ENCODE measurements at places on chromosomes 3 and 15.

- no peak for DNase-seq
Measured at GRCh38 chr15:29337156-29337959, 67.7 kb upstream of the NSMCE3 start.

- DNase-seq = no peak
Measured at GRCh38 chr3:114242947-114243346, 5.6 kb upstream of the ZNF80 start.

GRCh38 chr15:99708563-99708962 lies 24.7 kb downstream of the LYSMD4 start:
- no peak for DNase-seq

DNA sequence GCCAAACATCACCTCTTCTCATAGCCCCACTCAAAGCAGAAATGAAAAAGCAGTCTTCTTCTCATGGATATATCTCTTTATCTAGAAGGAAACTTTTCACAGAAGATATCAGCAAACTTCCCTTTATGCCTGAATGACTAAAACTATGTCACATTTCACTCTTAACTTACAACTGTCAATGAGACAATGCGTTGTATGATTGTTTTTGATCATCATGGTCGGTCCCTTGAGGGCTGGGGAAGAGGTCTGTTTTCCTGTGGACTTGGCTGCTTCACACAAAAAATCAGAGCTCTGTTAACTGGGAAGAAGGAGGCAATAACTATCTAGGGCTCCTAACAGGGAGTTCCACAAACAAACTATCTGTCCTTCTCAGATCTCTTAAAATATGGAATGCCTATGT lies 5.1 kb downstream of the NLGN1 start:
- no peak for DNase-seq

GRCh38 chr15:29044503-29044901 lies 158.7 kb downstream of the APBA2 start:
- no peak for DNase-seq

DNA sequence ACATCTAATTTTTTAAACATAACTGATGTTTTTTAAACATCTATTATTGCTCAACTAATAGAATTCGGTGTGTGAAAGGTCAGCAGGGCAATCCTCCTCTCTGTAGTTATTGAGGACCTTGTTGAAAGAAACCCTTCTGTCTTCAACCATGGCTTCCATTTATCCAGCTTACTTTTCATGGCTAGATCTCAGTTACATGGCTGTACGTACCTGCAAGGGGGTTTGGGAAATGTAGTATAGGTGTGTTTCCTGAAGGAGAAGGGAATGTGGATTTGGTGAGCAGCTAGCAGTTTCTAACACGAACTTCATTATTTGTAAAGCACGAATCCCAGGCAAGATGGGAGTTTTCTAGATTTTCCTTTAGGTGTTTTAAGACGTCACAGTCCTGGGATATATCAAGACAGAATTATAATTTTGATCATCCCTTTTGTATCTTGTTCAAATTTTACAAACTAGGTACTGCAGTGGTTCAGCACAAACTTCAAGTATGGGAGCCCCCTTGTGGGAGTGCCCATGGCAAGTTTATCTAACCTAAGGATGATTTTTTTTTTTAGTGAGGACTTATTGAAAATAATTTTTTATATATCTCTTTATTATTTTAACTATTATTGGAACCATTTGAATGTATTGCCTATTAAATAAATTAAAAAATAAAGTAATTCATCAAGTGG lies 41.6 kb downstream of the FBXL2 start:
- DNase-seq = no peak

- DNase-seq = no peak
Measured at GRCh38 chr15:64519897-64520296, 59.5 kb downstream of the ZNF609 start.

DNA sequence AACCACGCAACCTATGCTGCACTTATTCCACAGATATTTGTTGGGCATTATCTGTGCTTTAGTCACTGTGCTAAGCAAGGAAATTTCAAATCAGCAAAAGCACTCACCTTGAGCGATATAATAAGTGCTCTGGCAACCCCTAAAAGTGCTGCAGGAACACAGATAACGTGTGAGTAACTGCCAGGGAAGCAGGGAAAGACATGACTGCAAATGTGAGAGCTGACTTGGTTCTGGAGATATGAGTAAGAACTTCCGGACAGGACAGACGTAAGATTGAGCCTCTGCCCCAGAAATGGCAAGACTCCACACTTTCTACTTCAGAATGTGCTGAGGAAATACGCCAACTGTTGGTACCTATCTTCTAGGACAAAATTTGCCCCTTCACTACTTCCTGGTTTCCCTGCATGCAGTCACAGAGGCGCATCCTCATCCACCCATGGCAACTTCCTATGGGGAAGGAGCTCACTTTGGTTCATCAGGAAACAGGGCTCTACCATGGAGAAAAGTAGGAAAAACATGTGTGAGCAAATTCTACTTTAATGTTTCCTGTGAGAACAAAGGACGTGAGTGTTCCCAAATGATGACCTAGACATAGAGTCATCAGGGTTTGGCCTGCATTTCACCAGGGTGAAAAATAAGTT lies 41.7 kb downstream of the AQP9 start:
- no peak for DNase-seq

DNA sequence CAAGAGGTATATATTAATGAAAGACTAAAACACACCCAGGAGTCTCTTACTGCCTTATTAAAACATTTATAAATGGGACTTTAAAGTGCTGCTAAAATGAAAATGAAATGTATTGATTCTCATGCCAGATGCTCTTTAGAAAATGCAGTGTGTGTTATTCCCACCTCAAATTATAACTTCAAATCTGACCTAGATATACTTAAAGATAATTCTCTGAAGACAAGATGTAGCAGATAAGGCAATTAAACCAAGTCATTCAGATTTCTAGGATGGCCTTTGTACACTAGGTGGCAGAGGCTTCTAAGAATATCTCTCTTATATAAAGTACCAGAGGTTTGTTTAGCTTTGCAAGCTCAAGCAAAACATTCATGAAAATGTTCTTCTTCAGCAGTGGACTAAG lies 26.9 kb upstream of the GOLGA8B start:
- DNase-seq = no peak

GRCh38 chr3:55285156-55285555 lies 201.9 kb downstream of the WNT5A start:
- no peak for DNase-seq

GRCh38 chr3:66593978-66594377 lies 93.2 kb upstream of the LRIG1 start:
- DNase-seq = no peak

DNA sequence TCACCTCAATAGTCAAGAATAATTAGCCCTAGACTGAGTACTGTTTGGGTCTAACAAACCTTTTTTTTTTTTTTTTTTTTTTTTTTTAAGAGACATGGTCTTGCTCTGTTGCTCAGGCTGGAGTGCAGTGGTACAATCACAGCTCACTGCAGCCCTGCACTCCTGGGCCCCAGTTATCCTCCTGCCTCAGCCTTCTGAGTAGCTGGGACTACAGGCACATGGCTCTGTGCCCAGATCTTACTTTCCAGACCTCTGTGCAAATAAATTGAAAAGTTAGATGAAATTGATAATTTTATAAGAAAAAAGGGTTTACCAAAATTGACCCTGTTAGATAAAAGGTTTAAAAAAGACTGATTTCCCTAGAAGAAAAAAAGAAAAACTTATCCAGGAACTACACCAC lies 79.0 kb downstream of the NR2E3 start:
- no peak for DNase-seq

DNA sequence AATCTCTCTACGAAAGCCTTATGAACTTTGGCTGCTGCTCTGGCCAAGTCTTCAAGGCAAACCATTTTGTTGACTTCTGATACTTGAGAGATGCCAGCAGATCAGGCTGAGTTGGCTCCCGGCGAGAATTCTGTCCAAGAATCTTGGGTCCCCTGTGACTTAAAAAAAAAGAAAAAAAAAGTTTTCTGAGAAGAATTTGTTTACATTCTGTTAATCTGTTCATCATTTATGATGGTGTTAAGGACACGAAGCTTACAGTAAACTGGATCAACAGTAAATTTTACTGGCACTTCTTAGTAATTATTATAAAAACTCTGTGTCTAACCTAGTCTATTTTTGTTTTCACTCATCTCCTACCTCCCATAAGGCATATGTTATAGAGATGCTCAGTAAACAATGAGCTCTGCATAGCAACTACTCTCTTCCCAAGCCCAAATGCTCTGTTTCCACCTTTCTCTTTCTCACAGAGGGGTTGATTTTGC lies 320.9 kb upstream of the RASGRP1 start:
- DNase-seq = no peak

DNA sequence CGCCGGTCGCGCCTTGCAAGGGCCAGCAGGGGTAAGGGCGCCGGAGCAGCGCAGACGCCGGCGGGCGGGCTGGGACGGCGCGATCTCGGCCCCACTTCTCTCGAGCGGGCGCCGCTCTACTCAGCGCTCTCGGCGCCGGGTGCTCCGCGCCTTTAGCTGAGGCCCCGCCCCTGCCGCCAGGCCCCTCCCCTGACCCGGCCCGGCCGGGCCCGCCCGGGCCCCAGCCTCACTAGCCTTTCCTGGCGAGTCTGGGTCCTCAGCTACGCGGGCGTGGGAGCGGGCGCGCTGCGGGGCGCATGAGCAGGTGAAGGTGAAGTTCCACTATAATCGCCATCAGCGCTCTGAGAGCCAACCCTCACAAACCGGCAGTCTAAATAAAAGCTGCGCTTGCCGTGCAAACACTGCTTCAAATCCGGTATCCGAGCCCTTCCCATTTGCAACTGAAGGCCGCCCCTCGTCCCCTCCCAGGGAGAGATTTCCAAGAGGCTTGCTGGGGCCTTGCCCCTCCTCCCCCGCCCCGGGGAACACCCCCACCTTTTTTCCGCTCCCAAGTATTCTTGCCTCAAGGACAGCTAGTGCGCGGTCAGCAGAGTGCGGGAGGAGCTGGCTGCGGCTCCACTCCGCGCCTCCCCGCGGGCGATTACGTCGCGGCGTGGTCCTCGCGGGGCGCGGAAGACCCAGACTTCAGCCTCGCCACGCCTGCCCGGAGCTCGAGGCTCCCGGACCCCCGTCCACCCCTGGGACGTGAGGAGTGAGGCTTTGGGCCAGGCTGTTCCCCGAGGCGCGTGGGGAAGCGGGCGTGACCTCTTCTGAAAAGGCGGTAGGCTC lies at the start of gene RPP25:
RPP25 (minus strand) TSS at position 125 of the 828 bp plus-strand sequence. CDS start 189 bp downstream, outside the sequence.
- DNase-seq = peak; percentile 48

DNA sequence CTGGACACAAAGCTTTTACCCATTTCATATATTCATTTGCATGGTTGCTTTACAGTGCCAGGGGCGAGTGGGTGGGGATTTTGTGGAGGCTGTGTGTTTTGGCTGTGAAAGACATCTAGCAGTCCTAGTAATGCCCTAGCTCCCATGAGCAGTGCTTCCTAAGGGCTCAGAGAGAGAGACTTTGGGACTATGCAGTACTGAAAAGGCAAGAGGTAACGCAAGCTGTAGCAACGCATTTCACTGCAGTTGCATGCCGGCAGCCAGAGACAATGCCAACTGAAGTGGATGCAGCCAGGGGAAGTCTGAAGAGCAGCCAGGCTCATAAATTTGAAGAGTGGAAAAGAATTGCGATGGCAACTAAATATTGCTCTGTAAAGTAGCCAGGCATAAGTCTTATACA lies 27.4 kb upstream of the ATP10A start:
- DNase-seq = no peak

- DNase-seq = no peak
Measured at GRCh38 chr3:61802772-61803171, 241.4 kb downstream of the PTPRG start.

DNA sequence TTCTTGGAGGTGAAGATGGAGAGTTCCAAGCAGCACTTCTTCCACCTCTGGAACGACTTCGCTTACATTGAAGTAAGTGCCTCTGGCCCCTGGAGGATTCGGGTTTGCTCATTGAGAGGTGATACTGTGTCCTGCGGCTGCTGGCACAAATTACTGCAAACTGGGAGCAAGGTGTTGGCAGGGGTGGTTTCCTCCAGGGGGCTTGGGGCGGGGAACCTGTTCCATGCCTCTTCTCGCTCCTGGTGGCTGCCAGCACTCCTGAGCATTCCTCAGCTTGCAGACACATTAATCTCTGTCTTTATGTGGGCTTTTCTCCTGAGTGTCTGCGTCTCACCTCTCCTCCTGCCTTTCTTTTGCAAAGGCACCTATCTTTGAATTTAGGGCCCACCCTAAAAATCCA lies 47.4 kb downstream of the MESD start:
- DNase-seq = no peak

DNA sequence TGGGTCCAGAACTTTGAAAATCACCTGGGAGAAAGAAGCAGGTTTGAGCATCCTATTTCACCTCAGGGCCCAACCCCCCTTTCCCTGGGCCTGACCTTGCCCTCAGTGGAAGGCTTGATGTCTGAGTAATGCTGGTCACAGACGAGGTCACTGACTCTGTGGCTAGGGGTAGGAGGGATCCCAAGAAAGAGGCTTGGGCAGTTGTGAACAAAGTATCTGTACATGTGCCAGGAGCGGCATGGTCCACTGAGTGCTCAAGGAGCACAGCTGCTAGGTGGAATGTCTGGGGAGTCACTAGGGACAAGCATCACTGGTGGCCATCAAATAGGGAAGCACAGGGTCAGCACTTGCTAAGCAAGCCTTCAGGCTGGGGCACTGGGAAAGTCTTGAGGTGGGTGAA lies 7.3 kb downstream of the CCDC71 start:
- no peak for DNase-seq

GRCh38 chr3:132315851-132316250 lies 1.4 kb upstream of the ACP3 start:
- DNase-seq = no peak

- no peak for DNase-seq
Measured at GRCh38 chr3:127518456-127519081, 72.0 kb downstream of the TPRA1 start.

DNA sequence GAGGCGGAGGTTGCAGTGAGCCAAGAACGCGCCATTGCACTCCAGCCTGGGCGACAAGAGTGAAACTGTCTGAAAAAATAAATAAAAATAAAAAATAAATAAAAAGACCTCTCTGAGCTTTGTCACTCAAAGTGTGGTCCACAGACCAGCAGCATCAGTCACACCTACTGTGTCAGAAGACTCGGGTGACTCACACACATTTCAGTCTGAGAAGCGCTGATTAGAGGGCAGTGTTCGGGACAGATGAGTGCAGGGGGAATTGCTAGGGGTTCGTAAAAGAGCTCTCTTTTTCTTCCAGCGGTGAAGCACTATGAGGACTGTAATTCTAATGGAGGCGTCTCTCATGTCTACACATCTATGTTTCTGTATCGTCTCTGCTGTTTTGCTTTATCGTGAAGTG lies 5.7 kb downstream of the PODXL2 start:
- DNase-seq = no peak

GRCh38 chr15:91872356-91873137 lies 19.0 kb downstream of the SLCO3A1 start:
- no peak for DNase-seq

DNA sequence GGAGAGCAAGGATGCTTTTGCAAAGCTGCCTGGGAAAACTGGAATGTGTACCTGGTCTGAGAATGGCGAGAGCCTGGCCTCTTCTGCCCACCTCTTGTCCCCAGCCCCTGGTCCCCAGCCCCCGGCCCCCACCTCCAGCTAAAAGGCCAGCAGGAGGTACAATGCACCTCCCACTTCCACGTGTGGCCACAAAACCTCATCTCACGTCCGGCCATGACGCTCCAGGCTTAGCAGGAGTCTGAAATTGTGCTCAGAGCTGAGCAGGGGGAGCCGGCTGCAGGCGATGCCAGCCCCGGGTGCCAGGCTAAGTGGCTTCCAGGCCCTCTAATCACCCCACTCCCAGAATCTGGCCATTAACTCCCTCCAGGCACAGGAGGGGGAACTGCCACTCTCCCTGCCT lies 83.1 kb upstream of the PRR20G start:
- no peak for DNase-seq

GRCh38 chr3:186526256-186526606 lies 17.9 kb downstream of the CRYGS start:
- DNase-seq = no peak
